ENCODE measurements at places on chromosomes 3 and 15. TPM values are rescaled to one million over a fixed set of nuclear protein-coding genes. Genes with fewer than 3 reads are reported as not detected.

C3orf49 gene
- total RNA-seq = not detected

CLASP2 gene
- total RNA-seq = 71.8 TPM

ZKSCAN7 gene
- 0.42 TPM for total RNA-seq

THSD4 gene
- 0.10 TPM for total RNA-seq

ZNF592 gene
- total RNA-seq = 20.1 TPM

EPM2AIP1 gene
- 42.5 TPM for total RNA-seq

TRH gene
- 0.10 TPM for total RNA-seq

TUSC7 gene
- total RNA-seq = not detected

KCNAB1 gene
- not detected for total RNA-seq

GATA2 gene
- 2.9 TPM for total RNA-seq

AMOTL2 gene
- 0.10 TPM for total RNA-seq

PLIN1 gene
- total RNA-seq = under 0.01 TPM

DPPA4 gene
- total RNA-seq = 2.9 TPM

CPN2 gene
- total RNA-seq = not detected

CATSPER2 gene
- total RNA-seq = 2.5 TPM

LRRIQ4 gene
- total RNA-seq = not detected

PTH1R gene
- not detected for total RNA-seq

KBTBD12 gene
- not detected for total RNA-seq

TMPRSS7 gene
- total RNA-seq = not detected

ZNF774 gene
- under 0.01 TPM for total RNA-seq

STRIT1 gene
- not detected for total RNA-seq

PARL gene
- total RNA-seq = 41.1 TPM

NAALADL2 gene
- total RNA-seq = 1.3 TPM

RHCG gene
- total RNA-seq = not detected

EFHB gene
- total RNA-seq = 0.73 TPM

WNT5A gene
- total RNA-seq = 0.42 TPM

ACAN gene
- total RNA-seq = under 0.01 TPM

DNASE1L3 gene
- total RNA-seq = 1.6 TPM

NR1I2 gene
- total RNA-seq = not detected

TEX55 gene
- total RNA-seq = not detected

FBXL22 gene
- 0.52 TPM for total RNA-seq

CFAP92 gene
- total RNA-seq = 0.63 TPM

RLBP1 gene
- not detected for total RNA-seq

NDN gene
- 0.31 TPM for total RNA-seq

TRPM1 gene
- not detected for total RNA-seq

PAQR5 gene
- under 0.01 TPM for total RNA-seq

STAC gene
- total RNA-seq = under 0.01 TPM

HYAL2 gene
- 4.2 TPM for total RNA-seq

STXBP5L gene
- total RNA-seq = not detected

GCNT3 gene
- not detected for total RNA-seq

GOLGA8T gene
- not detected for total RNA-seq

CYP8B1 gene
- total RNA-seq = under 0.01 TPM

SMAD6 gene
- 1.9 TPM for total RNA-seq

PATL2 gene
- 19.2 TPM for total RNA-seq

ADGRG7 gene
- total RNA-seq = not detected

CHRM5 gene
- not detected for total RNA-seq

CCDC14 gene
- total RNA-seq = 28.0 TPM

GABRB3 gene
- 0.10 TPM for total RNA-seq

PRR20G gene
- not detected for total RNA-seq

LRRC2 gene
- 0.10 TPM for total RNA-seq

GOLGA8H gene
- 0.21 TPM for total RNA-seq

ARPP21 gene
- total RNA-seq = not detected

CASR gene
- total RNA-seq = 1.2 TPM

All from mononuclear cell (primary cell).